HFFc6 (cell line): ENCODE measurements at places on chromosomes 4 and X.

DNA sequence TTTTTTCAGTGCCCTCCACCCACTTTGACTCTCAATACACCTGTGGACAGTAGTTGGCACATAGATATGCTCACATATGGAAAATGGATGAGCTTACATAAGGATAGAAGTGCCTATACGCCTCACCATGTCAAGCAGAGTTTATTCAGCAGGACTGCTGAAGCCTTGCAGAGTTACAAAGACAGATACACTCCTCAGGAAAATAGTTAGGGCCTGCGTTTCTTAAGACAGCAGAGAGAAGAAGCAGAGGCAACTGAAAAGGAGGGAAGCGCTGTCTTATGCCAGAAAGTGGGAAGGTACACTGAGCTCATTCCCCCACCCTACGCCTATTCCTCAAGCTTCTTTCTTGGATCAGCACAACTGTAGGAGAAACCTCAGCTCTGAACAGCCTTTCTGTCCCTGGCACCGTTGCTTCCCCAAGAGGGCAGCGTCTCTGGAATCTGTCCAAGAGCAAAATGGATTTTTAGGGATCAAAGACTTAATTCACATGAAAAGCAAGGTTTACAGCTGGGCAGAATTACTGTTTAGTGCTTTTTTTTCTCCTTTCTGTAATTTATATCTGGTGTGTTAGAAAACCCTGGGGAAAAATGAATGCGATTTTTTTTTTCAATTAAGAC lies 37.3 kb upstream of the MBTPS2 start:
- no peak for DNase-seq

DNA sequence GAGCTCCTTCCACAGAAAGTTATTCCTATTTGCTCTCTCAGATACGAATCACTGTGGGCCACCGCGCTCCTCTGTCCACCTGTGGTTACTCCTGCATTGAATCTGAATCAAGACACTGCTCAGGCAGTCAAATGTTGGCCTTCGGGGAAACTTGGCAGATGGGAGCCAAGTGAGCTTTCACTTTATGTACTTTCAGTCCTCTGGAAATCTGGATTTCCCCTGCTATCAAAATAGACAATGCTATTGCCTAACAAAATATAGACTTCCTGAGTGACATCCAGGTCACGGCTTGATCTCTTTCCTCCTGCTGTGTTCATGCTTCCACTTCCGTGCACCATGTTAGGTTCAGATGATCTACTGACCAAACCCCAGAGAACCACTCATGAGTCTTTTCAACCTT lies 43.8 kb downstream of the FHL1 start:
- no peak for DNase-seq

- no peak for DNase-seq
Observed at GRCh38 chr4:23889814-23890341, at the start of gene PPARGC1A. PPARGC1A (minus strand) TSS chr4:23890047; CDS start chr4:23889957, 90 bp downstream.

- DNase-seq, result no peak
Observed at GRCh38 chr4:123966990-123967769, 570.6 kb downstream of the SPRY1 start.
